ENCODE measurements at places on chromosomes 2 and 18.

- DNase-seq: no peak
These were observed 13.5 kb downstream of the DPP4 start for GRCh38 chr2:162060532-162060931.

DNA sequence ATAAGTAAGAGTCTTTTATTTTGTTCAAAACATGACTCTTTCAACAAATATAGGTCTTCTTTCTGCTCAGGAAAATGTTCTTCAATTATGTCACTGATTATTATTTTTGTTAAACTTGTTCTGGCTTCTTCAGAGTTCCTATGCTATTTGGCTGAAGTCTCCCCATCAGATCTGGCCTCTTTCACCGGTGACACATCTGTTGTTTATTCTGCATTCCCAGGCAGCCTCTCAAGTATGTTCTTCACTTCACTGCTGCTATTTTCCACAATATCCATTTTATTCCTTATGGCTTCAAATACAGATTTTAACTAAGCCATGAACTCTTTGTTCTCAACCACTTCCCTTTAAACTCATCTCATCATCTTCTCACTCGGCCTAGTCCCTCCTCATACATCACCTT lies 45.7 kb downstream of the HDAC4 start:
- no peak for DNase-seq

DNA sequence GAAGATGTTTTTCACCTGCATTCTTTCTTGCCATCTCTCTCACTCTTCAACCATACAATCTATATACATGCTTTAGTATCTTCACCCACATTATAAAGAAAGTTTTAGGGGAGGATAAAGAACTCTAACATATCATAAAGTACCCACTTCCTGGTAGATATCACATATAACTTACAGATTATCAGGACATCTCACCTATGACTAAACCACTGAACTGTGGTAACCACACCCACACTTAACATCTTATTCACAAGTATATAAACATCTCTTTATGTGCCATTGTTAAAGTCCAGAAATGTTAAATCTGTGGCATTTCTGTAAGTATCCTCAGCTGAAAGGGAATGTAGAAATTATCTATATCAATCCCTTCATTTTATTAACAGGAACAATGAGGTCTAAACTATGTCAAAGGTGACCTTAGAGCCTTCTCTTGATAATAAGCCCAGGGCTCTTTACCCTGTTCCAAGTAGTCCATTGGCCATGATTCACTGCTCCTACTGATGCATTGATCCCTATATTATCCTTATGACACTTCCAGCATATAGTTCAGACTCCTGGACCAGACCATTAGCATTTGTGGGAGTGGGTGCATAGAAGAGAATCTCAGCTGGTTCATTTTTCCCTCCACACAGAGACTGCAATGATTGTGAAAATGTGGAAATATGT lies 182.4 kb downstream of the SUCLG1 start:
- DNase-seq: no peak

GRCh38 chr2:109320195-109320922 lies 191.4 kb downstream of the SH3RF3 start:
- no peak for DNase-seq

DNA sequence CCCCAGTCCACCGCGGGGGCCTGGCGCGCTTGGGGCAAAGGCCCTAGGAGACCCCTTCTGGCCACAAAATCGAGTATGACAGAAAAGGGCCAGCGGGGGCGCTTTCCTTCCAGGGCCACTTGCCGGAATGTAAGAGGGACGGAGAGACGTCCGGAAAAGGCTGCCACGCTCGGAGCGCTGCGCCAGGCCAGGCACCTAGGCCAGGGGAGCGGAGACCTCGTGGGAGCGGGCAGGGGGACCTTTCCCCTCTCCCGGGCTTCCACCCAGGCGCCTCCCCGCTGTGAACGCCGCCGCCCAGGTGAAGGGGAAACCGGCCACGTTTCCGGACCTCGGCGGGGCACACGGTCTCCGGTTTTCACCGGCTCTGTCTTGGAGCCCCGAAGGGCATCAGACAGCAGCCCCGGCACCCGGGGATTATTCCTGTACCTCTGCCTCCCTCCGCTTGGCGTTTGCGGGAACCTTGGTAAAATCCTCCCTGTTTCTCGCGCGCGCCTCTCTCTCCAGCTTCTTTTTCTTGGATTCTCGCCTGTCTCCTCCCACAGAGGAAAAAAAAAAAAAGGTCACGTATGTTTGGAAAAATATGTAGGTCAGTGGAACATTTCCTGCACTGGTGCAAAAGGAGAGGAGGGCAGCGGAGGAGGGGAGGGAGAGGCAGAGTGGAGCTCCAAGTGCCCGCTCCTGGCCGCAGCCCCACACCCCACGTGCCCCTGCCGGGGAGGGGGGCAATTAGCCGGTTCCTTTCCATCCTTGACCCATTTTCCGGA lies 1.2 kb upstream of the NPAS2 start:
- peak; percentile 79 for DNase-seq

DNA sequence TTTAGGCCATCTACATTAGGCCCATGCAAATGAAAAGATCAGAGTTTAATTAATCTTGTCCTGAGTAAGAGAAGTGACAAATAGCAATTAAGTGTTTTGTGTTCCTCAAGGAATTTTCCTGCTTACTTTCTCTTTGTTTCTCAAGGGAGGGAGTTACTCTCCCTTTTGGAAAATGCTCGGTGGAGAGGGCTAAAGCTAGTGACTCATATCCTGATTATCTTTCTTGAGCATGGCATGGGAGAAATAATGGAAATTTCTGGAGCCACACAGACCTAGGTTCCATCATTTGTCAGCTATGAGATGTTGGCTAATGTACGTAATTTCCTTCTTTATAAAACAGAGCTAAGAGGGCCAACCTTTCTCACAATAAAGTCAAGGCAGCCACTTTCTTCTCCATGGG lies 177.1 kb downstream of the ETAA1 start:
- peak; percentile 77 for DNase-seq
